ENCODE measurements at places on chromosomes 5 and 9.

DNA sequence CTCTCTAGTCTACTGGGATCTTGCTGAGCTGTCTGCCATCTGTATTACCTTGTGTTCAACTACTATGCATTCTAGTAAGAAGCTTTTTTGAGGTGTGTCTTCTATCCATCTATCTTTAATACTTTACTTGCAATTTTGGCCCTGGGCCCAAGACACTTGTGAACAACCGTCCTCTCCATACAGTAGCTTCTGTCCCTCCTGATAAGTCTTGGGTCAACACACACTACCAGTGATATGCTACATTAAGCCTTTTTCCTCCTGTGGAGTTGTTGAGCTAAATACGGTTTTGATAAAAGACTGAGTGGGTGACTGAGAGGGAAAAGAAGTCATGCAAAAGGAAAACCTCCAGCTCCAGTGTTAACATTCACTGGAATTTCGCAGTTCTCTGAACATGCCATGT lies 133.3 kb upstream of the PCA3 start:
- no peak for DNase-seq

DNA sequence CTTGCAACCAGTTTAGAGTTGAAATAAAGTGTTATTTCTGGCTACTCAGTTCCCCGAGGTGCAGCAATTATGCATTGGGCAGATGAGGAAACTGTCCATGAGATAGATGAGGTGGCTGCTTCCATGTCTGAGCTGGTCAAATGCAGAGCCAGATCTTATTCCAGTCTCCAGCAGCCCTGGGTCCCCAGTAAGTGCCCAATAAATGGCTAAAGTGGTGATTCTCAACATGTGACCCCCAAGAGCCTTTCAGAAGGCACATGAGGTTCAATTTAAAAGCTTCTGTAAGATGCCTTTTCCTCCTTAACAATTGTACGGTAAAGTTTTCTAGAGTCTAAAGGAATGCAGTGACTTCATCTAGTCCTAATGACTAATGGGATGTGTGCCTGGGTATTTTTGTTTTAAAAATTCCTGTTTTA lies 17.5 kb downstream of the ATOX1 start:
- peak; percentile 31 for DNase-seq

DNA sequence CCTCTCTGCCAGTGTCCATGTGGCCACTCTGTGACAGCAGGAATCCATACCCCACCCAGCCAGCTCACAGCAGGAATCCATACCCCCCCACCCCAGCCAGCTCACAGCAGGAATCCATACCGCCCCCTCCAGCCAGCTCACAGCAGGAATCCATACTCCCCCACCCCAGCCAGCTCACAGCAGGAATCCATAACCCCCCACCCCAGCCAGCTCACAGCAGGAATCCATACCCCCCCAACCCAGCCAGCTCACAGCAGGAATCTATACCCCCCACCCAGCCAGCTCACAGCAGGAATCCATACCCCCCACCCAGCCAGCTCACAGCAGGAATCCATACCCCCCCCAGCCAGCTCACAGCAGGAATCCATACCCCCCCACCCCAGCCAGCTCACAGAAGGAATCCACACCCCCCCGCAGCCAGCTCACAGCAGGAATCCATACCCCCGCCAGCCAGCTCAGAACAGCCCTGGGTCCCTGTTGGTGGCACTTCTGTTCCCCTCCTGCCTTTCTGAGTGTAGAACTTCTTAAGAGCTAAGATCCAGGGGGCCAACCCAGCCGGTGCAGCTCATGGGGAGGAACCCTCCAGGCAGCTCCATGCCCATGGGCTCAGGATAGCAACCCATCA lies 8.4 kb upstream of the RXRA start:
- no peak for DNase-seq

GRCh38 chr9:69307446-69308205 lies 17.4 kb upstream of the ENTREP1 start:
- no peak for DNase-seq

DNA sequence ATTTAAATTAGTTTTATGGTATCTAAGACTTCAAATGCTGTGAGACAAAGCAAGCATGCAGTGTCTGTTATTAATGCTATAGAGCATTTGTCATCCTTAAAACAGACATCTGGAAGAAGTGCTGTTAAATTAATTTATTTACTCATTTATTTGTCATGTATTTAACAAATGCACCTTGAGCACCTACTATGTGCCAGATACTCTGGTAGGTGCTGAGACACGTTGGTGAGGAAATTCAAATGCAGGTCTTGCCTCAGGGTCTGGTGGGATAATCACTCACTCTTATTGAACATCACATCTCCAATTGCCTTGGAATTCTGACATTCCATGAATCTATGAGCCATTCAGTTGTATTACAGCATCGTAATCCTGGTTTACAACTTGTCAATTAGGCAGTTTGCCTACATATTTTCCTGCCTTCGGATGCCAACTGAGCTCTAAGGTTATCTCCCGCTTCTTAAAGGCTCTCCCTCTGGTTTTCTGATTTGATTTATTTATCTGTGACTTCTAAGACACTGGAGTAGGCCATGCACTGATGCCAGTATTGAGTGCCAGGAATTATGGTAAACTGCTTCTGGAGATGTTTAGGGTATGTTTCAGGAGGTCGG lies 56.0 kb upstream of the RPS23 start:
- no peak for DNase-seq
